ENCODE measurements at places on chromosomes 12 and 14.
A peak's percentile ranks its signal among the peaks of the same experiment; 100 is the strongest.

DNA sequence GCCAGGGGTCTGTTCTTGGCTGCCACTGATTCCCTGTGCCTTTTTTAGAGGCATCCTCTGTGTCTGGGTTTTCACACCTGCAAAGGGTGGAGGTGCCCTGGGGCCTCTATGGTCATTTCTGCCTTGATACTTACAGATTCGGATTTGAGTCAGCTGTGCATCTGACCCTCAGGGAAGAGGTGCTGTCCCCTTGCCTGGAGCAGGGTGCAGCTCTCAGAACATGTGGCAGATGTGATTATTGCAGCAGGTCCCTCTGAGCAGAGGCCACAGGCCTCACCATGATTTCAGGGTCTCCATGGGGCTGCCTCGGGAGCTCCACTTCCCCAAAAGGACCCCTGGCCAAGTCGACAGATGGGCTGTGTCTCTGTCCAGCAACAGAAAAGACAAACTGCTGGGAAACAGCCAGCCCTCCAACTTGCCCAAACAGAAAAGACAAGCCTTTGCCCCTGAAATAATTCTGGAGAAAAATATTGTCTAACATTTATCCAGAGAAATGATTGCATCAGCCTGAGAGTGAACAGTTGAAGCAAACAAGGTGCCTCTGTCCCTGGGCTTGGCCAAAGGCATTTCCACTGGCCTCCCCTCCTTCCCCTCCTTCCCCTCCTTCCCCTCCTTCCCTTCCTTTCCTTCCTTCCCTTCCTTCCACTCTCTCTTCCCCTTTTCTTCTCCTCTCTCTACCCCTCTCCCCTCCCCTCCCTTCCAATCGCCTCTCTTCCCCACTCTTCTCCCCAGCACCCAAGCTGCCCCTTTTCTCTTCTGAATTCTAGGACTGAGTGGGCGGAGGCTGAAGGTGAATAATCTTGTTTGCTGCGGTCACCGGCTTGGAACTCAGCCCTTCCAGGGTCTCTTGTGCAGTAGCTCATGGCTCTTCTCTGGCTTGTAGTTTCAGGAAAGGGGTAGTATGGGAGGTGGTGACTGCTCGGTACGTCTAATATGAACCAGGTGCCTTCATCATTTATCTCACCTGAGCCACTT is 676 bp downstream of the SERPINA3 start:
- DNase-seq: no peak

GRCh38 chr14:70021548-70022220 is 142.5 kb downstream of the SMOC1 start:
- DNase-seq: no peak

GRCh38 chr14:21990116-21990515 is 316.5 kb upstream of the OR4E1 start:
- peak; percentile 60 for DNase-seq

DNA sequence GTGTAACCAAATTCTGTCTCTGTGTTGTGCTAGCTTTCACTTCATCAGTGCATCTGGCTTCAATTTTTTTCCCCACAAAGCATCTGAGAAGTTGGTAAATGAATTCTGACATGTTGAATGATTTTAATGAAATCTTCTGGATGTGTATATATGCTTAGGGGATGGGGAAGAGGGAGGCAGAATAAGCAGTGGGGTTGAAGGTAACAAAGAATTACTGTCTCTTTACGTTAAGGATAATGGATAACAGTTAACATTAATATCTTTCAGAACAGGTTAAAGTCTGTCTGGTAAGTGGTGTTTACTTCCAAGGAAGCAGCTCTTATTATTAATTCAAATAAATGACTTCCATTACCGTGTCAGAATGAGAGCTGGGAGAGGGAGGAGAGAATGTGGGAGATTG is 261.7 kb downstream of the ERC1 start:
- DNase-seq: no peak

GRCh38 chr12:44930972-44931600 is 55.0 kb upstream of the NELL2 start:
- DNase-seq: peak; percentile 52

All from Jurkat, Clone E6-1 (cell line).